ENCODE measurements at places on chromosomes 4 and X.

- DNase-seq = no peak
Observed at GRCh38 chr4:109645874-109646710, 57.2 kb downstream of the CASP6 start.

GRCh38 chr4:167111092-167111491 lies 123.2 kb downstream of the SPOCK3 start:
- no peak for DNase-seq

DNA sequence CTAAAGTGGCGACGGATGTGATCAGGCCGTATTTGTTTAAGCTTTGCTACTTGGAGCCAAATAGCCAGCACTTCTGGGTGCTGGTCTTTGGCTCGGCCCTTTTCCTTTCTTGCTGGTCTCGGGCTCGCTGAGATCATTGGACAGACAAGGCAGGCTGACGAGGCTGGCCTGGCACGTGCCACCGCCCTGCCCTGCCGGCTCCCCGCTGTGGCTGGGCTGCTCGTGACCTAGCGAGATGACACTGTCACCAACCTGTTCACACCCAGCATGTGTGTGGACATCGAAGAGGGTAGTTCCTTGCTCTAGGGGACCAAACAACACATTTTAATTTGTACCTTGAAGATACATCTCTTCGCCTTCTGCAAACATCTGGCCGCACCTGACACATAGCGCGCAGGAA lies 98.0 kb downstream of the ABLIM2 start:
- no peak for DNase-seq

DNA sequence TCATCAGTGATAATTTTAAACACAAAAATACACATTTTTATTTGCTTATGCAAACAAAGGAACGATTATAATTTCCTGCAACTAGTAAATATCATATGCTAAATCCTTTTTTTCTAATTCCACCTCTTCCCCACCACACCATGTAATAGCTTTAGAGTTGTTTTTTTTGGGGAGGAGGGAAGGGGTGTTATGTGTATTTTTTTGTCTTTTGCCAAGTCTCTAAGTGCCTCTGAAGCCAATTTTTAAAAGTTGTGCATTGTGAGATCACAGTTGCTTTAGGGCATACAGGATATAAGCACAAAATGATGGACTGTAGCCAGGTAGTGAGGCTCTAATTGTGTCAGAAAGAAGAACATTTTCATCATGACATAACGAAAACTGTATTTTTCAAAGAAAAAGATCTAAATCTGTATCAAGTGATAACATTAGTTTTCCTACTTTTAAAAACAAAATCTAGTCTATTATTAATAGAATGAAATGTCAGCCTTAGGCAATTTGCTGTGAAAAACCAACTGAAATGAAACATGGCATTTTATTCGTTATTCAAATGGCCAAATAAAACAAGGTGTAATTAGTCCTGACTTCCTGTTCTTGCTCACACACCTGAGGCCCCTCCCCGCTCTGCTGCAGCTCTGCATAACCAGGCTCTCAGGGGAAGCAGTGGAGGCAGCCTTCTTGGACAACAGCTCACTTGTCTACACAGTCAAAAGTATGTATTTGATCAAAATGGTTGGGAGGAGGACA lies 157.4 kb downstream of the PALLD start:
- no peak for DNase-seq

GRCh38 chrX:110409925-110410324 lies 51.3 kb downstream of the RTL9 start:
- DNase-seq = no peak

DNA sequence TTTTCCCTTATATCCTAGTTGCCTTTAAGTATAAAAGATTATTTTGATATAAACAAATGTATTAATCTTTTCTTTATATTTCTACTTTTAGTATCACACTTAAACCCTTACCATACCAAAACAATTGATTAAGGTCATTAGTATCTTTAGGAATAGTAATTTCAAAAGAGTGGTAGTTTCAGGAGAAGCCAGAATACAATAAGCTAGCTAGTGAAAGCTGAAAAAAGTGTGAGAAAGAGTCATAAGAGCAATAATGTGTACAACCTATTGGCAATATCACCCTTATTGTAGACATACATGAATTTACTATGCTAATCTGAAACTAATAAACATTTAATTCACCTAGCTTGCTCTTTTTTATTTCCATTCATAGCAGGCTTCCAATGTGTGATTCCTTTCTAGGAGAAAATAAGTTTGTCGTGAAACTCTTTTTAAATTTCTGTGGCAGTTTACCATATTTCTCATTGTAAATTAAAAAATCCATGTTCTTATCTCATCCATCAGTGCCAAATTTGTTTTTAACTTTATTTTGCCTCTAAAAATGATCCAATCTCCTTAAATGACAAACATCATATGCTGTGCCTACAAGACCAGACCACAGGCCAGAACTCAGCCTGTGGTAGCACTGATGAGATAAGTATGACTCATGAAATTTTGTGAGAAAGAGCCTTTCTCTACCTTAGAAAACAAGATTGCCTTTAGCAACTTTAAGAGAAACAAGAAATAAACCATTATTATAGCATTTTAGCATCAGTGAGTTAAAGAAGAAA lies 8.1 kb downstream of the NEK1 start:
- no peak for DNase-seq

DNA sequence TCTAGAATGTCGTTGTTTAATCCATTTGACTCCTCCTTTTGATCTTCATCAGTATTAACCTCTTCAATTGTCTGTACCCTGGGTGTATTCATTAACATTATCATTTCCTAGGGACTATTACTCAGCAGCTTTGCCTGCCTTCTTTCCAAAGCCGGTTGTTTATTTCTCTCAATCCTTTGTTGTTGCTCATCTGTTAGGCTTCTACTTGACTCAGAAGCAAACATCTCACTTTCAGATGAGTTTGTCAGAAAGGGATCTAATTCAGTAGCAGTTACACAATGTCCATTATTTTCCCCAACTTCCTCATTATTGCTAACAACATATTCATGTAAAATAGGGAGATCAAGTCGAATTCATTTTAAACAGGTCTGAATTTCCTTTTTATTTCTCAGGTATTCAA lies 22.1 kb upstream of the HSD17B10 start:
- no peak for DNase-seq

GRCh38 chr4:1856943-1857699 lies 1.2 kb upstream of the LETM1 start:
- DNase-seq = no peak

DNA sequence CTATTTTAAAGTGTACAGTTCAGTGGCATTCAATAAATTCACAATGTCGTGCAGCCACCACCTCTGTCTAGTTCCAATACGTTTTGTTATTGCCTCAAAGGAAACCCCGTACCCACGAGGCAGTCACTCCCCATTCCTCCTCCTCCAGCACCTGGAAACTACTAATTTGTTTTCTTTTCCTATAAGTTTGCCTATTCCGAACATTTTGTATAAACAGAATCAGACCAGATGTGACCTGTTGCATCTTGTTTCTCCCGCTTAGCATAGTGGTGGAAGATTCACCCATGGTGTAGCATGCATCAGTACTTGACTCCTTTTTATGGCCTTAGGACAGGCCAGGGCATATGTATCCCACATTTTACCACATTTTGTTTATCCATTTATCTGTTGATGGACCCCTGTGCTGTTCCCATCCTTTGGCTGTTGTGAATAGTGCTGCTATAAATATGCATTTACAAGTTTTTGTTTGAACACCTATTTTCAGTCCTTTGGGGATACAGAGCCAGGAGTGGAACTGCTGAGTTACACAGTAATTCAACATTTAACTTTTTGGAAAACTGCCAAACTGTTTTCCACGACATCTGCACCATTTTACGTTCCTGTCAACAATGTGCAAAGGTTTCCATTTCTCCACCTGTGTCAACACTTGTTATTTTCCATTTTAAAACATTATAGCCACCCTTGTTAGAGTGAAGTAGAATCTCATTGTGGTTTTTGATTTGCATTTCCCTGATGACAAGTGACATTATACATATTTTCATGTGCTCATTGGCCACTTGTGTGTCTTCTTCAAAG lies 57.8 kb upstream of the STX18 start:
- no peak for DNase-seq

DNA sequence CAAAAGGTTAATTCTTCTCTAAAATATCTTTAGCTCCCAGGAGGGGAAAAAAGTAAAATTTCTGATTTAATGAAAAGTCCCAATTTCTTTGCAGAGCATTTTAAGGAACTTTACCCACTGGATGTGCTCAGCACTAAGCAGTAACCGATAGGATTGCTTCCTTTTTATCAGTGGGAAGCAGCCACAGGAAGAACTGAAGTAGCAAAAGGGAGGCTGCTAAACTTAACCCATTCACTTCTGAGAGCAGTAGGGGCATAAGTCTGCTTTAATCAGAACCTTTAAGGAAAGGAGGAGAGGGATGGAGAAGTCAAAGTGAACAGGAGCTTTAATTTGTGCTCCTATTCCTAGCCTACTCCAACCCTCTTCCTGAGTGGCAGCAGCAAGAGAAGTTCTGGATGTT lies at the start of gene F8:
Gene F8 (minus strand): TSS at position 139 of the 400 bp plus-strand sequence. CDS start 171 bp downstream, outside the sequence.
- no peak for DNase-seq

GRCh38 chrX:14064626-14065432 lies 35.1 kb upstream of the GEMIN8 start:
- no peak for DNase-seq

DNA sequence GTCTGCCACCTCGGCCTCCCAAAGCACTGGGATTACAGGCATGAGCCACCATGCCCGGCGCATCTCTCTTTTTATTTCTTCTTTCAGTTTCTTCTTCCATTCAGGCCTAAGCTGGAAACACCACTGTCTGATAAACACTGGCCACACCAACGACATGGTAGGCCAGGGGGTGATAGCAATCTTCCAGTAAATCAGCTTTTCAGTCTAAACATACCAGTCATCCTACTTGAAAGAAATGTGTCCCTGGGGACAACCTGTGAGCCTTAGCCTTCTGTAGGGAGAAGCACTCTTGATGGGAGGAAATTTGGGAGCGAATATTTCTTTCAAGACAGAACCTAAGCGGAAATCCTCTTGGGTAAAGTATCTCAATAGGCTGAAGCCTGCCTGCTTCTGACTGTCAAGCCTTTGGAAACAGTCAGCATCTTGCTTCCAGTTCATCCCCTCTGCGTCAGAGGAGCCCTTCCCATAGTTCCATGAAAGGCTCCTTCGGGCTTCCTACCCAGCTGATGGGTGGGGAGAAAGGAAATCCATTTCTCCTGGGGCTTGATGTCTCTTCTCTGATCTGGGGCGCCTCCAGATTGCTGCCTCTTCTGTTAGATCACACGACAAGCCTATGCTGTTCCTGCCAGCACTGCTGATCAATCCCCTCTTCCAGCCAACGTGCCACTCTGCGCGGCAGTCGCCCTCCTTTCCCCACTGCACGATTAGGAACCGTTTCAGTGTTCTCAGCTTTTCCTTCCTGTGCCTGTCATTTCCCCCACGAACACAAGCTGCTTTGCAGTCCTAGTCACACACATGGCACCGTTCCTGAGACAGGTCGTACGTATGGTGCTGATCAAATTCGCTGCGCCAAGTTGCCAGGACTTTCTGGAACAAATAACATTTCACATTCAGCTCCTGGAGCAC lies 49.5 kb upstream of the CBR4 start:
- DNase-seq = no peak

DNA sequence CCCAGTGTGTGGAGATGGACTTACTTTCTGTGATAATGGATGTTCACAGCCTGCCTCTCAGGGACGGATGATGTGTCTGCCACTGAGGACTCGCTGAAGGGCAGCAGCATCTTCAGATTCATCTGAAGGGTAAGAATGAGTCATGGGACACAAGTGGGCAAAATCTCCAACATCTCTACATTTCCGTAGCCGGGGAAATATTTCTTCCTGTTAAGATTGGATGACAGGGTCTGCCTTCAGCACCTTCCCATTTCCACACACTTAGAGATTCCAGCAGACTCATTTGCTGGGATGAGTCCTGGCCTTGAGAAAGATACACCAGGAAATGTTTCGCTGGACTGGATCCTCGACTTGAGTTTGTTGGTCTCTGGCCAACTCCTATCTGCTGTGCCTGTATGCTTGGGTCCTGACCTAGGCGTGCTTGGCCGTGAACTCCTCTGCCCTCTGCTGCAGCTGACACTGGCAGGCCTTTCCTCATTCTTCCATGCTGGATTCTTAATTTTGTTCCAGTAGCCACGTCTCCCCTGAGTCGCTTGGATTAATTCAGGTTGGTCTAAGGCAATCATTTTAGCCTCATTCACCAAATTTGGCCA lies 46.5 kb upstream of the SOD3 start:
- DNase-seq = no peak

DNA sequence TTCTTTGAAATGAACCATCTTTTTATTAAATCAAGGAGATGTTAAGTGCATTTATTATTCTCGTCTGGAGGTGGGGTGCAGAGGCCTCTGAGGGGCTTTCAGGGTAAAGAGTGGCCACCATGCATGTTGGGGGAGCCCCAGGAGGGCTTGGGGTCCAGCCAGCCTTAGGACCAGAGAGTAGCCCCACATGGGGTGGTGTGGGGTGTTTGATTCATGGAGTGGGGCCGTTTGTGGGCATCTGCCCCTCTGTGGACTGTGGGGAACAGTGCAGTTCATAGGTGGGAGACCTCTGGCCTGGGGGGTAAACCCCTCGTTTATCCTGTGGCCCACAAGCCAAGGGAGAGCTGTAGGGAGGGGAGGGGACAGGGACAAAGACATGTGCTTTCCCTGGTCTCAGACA lies 26.9 kb downstream of the HTRA3 start:
- DNase-seq = no peak

- DNase-seq = no peak
Observed at GRCh38 chrX:119181491-119181890, 53.9 kb upstream of the KIAA1210 start.

DNA sequence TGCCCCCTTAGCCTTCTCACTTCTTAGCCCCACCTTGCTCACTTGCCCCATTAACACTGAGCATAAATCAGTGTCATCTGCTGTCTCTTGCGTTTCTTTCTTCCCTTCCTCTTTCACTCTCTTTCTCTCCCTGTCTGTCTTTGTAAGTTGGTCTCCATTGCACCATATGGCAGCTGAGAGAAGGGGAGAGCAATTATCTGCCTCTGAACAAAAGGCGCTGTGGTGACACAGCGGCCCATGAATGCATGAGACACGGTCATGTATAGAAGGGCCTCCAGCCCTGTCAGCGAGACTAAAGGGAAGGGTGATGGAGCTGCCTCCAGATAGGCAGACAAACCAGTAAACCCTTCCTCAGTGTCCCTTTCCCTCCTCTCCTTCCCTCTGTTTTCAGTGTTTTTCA lies 88.8 kb upstream of the PCDH18 start:
- DNase-seq = no peak

GRCh38 chr4:102629673-102630072 lies 128.5 kb downstream of the NFKB1 start:
- DNase-seq = no peak

DNA sequence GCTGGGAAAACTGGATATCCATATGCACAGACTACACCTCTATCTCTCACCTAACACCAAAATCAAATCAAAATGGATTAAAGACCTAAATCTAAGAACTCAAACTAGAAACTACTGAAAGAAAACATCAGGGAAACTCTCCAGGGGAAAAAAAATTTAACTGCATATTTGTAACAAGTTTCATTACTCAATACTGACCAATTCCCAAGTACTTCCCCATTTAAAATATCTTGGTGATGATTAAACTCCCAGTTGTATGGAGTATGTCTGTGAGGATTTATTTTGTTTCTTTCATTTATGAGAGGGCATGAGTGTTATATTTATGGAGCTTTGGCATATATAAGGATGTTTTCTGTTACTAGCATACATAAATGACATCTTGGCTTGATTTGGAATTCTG lies 112.3 kb upstream of the IL15 start:
- no peak for DNase-seq
